Neural crest cell (in vitro differentiated cells): ENCODE measurements at places on chromosomes 12 and 14. TPM values are rescaled to one million over a fixed set of nuclear protein-coding genes. Genes with fewer than 3 reads are reported as not detected.
A peak's percentile ranks its signal among the peaks of the same experiment; 100 is the strongest.

DNA sequence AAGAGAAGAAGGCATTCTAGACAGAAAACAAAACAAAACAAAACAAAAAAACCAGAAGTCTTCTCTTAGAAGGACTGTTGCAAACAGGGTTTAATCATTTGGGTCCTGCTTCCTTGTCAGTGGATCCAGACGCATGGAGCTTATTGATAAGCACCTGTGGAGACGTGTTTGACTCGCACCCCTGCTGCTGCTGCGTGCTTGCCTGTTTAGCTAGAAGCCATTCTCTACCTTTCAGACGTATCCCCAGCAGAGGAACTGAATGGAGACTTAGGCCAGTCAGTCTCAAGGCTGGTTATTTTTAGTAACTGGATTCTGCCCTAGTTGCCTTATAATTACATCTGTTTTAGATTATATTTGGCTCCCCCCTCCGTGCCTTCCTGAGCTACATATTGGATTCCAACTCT lies 186.1 kb upstream of the EEA1 start:
- DNase-seq = no peak

PRKD1 gene
- 12.4 and 13.5 TPM in 2 replicates for total RNA-seq

- DNase-seq = no peak
These were observed 28.5 kb downstream of the RASSF9 start for GRCh38 chr12:85807730-85808129.

PAPLN gene
- 2.7 and 4.1 TPM in 2 replicates for total RNA-seq

- peak; percentile 49 for DNase-seq
These were observed 172.7 kb upstream of the OR4E1 start for GRCh38 chr14:21846227-21846885.

DNA sequence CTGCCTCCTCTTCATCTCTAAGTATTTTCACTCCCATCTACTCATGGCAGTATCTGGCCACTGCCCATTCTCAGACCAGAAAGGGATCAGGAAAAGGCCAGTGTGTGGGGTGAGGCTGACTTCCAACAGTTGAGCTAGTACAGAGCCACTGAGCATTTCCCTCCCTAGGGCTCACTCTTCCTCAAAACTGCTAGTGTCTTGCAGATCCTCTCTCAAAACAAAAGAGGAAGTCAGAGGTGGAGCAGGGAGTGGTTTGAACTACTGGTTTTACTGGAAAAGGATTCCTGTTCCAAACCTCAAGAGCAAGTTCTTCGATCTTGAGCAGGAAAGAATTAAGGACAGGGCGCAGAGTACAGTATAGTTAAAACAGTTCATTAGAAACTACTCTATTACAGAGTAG lies 11.7 kb upstream of the RNASE10 start:
- DNase-seq = no peak

SIX6 gene
- not detected in 2 replicates for total RNA-seq

DNA sequence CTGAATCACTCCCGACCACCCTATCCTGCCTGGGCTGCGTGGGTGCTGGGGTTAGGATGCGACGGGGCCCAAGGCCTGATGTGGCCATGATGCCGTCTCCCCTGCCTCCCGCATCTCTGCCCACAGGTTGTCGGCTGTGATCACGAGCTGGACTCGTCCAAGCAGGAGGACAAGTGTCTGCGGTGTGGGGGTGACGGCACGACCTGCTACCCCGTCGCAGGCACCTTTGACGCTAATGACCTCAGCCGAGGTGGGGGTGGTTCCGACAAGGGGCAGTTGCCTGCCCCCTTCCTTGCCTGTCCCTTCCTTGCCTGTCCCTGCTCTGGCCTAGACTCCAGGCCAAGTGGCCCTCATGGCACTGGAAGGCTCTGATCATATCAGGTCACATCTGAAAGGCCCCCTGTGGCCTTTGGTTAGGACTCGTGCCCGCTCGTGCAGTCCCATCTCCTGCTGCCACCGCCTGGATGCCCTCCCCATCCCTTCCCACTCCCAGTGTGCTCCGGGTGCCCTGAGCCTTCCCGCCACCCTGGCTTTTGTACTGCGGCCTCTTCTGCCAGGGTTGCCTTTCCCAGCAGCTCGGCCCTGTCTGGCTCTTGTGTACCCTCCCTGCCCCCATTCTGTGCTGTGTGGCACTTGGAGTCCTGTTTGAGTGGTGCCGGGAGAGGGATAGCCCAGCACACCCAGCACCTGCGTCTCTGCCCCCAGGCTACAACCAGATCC lies 13.6 kb downstream of the PAPLN start:
- DNase-seq = no peak

- DNase-seq = no peak
These were observed 269.6 kb upstream of the AMIGO2 start for GRCh38 chr12:47349137-47350061.

KCNMB4 gene
- 6.1 and 6.9 TPM in 2 replicates for total RNA-seq

DNA sequence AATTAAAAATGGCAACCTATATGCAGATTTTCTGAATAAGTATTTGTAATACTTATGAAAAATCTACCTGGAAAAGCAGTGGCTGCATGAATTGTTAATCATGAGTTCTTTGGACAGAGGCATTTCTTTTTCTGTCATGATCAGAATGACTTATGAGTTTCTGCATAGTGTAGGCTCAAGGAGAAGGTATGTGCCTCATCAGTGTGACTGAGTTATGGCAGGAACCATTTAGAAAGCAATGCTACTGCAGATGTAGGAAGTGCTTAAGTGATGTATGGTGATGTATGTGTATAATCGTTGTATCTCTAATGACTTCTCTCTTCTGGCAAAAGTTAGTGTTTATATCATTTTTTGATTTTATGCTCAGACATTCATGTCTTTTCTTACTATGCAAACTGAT lies 816.4 kb upstream of the FBXO33 start:
- DNase-seq = no peak

GRCh38 chr12:128994856-128995255 lies 141.6 kb downstream of the GLT1D1 start:
- no peak for DNase-seq

- no peak for DNase-seq
These were observed 416.0 kb downstream of the LRIG3 start for GRCh38 chr12:58504143-58504938.

DNA sequence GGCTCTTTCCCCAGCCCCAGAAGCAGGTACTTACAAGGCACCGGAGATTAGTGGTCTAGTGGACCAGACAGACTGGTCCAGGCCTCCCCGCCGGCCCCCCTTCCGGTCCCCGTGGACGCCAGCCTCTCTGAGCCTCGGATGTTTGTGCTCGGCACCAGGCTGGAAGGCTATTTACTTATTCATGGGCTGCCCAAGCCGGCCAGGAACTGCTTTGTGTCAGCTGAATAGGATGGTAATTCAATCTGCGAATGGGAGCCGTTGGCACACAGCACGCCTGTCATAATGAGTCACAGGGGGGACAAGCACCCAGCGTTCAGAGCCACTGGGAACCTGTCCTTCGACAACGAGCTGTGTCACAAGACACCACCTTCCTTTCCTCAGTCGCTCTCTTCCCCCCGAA lies 82.3 kb downstream of the RIMBP2 start:
- DNase-seq = peak; percentile 15

GRCh38 chr14:96197969-96198368 lies 6.7 kb upstream of the BDKRB2 start:
- DNase-seq = no peak

CLEC2A gene
- not detected in 2 replicates for total RNA-seq

LAG3 gene
- 4.7 and 4.9 TPM in 2 replicates for total RNA-seq

DNA sequence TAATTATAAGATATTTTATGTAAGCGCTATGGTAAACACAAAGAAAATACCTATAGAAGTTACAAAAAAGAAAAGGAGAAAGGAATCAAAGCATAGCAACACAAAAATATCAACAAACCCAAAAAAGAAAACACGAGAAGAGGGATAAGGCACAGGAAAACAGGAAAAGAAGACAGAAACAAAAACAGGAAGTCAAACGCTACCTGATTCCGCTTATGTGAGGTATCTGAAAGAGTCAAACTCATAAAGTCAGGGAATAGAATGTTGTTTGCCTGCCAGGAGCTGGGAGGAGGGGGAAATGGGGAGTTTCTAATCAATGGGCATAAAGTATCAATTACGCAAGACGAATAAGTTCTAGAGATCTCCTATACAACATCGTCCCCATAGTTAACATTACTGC lies 39.9 kb upstream of the GPR132 start:
- no peak for DNase-seq

DNA sequence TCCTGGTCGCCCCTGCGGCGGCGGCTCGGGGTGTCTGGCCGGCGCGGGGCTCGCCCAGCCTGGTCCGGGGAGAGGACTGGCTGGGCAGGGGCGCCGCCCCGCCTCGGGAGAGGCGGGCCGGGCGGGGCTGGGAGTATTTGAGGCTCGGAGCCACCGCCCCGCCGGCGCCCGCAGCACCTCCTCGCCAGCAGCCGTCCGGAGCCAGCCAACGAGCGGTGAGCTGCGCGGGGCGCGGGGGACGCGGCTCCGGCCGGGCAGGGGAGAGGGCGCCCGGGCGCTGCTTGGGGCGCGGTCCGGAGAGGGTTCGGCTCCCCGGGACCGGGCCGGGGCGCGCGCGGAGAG lies at the start of gene LGALS3:
TSS of gene LGALS3 (plus strand) at position 167 of the 342 bp plus-strand sequence. CDS start 8,122 bp downstream, outside the sequence.
- no peak for DNase-seq

GRCh38 chr14:104224131-104224505 lies 85.7 kb downstream of the KIF26A start:
- no peak for DNase-seq

- DNase-seq = no peak
These were observed 9.3 kb downstream of the KRAS start for GRCh38 chr12:25241167-25242020.

- DNase-seq = no peak
These were observed 453.4 kb downstream of the TMTC2 start for GRCh38 chr12:83140135-83140534.

GRCh38 chr12:10249690-10250455 lies 37.2 kb downstream of the GABARAPL1 start:
- DNase-seq = no peak

HNRNPC gene
- 993 and 1,012 TPM in 2 replicates for total RNA-seq

- no peak for DNase-seq
These were observed 25.7 kb downstream of the DIP2B start for GRCh38 chr12:50530532-50530931.

- DNase-seq = no peak
These were observed 154.3 kb upstream of the SRRM4 start for GRCh38 chr12:118827047-118827446.

HCAR1 gene
- total RNA-seq = not detected in 2 replicates

GRCh38 chr14:61388173-61388975 lies 67.0 kb downstream of the PRKCH start:
- DNase-seq = no peak

- DNase-seq = peak; percentile 42
These were observed at the start of gene TTC7B for GRCh38 chr14:90815822-90816662. TTC7B (minus strand) TSS chr14:90816430; CDS start chr14:90816295, 135 bp downstream.

CCND2 gene
- 186 TPM in 2 replicates for total RNA-seq

CCDC175 gene
- total RNA-seq = 0.19 and 0.25 TPM in 2 replicates

DNA sequence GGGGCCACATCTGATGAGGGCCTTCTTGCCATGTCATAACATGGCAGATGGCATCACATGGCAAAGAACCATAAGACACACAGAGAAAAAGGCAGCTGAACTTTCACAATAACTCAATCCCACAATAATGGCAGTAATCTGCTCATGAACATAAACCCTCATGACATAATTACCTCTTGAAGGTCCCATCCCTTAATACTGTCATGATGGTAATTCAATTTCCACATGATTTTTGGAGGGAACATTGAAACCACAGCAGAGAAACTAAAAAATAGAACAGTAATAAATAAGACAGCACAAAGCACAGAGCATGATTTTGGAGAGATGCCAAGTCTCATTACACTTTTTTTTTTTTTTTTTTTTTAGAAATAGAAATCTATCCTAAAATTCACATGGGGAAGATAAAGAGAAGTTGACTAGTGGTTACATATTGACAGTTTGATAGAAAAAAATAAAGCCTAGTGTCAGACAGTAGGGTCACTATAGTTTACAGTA lies 61.8 kb upstream of the ATF7IP start:
- no peak for DNase-seq

TAS2R7 gene
- total RNA-seq = 0.21 TPM in 1 of 2 replicates, not detected in the other

- DNase-seq = no peak
These were observed 180.2 kb upstream of the SYT1 start for GRCh38 chr12:78684419-78684818.

ARHGEF25 gene
- total RNA-seq = 41.2 and 43.8 TPM in 2 replicates

DNA sequence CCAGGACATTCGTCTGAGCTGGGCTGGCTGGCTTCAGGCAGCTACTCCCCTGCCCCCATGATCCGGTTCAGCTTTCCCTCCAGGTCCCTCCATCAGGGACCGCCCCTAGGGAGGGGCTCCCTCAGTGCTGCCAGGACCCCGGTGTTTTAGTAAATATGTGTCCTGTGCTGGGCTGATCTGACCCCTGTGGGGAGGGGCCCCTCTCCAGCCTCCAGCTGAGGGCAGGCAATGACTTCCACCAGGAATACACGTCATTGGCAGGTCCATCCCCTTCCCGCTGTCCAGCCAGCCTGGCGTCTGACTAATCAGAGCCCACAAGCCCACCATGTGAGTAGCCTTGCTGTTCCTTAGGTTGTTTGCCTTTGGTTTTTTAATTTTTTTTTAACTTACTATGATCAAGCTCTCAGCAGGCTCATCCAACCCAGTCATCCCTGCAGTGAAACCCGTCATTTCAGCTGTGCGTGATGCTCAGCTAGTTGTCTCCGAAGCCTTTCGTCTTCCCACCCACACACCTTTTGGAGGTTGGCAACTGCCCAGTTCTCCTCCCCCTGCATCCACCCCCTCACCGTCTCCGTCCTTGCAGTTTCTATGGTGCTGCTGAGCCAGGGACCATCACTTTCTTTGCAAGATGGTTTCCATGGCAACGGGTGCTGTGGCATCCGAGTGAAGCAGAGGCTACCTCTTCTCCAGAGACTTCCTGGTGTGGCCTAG lies 16.0 kb upstream of the SERPINA4 start:
- no peak for DNase-seq

DNA sequence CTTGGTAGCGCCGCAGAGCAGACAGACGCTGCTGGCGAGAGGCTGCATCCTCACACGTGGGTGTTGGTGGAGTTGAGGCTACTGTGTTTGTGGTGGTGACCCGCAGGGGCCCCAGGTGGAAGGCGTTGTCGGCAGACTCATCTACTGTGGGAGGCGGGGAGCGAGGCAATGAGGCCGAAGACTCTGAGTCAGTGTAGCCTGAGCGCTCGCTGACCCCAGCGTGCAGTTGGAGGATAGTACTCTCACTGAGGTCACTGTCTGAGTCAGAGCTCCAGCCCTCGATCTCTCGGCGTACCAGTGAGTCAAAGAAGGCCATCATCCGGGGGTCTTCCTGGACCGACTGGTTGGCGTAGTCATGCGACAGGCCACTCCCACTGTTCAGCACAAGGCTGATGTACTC lies 76.0 kb upstream of the ACTN1 start:
- DNase-seq = no peak

PRMT5 gene
- 134 and 136 TPM in 2 replicates for total RNA-seq

TMEM106C gene
- 147 and 159 TPM in 2 replicates for total RNA-seq

GRCh38 chr12:123119808-123120207 lies 31.1 kb downstream of the PITPNM2 start:
- DNase-seq = no peak
